ENCODE measurements at places on chromosomes 4 and X.

DNA sequence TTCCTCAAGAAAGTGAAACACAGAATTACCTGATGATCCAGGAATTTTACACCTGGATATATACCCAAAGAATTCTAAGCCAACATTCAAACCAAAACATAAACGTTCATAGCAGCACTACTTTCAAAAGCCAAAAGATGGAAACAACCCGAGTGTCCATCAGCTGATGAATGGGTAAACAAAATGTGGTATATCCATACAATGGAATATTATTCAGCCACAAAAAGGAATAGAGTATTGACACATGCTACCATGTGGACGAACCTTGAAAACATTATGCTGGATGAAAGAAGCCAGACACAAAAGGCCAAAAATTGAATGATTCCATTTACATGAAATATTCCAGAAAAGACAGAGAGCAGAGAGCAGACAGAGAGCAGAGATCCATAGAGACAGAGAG, 52.0 kb downstream of the IRF2 start:
- DNase-seq = no peak

- no peak for DNase-seq
Observed at GRCh38 chr4:112316360-112316759, 19.2 kb downstream of the ALPK1 start.

DNA sequence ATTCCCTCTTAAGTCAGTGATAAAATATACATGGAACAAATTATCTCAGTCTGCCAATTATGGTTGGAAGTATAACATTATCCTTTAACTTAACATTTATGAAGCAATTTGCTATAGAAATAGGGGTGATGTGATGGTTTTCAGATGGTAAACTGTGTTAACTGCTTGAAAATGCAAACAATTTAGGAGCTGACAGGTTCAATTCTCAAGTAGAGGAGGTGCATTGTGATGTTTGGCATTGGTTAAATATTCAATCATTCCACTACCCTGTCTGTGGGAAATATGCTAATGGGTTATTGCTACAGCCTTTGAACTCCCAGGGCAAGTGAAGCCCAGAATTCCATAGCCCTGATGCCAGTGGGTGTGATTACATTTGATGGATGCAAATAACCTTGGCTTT, 243.4 kb upstream of the GK2 start:
- no peak for DNase-seq

- DNase-seq = no peak
Observed at GRCh38 chrX:50168241-50168687, 32.5 kb downstream of the AKAP4 start.

DNA sequence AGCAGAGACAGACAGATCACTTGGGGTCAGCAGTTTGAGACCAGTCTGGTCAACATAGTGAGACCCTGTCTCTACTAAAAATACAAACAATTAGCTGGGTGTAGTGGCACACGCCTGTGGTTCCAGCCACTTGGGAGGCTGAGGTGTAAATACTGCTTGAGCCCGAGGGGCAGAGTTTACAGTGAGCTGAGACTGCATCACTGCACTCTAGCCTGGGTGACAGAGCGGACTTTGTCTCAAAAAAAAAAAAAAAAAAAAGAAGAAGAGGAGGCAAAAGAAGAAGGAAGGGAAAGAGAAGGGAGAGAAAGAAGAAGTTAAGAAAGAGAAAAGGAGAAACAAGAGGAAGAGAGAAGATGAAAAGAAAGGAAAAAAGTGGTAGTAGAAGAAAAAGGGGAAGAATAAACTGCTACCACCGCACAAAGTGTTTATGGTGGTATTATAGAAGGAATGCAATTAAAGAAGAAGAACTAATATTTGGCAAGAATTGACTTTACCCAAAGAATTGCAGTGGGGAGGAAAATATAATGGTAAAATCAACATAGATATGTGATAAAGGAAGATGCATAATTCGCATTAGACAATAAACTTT, 19.6 kb upstream of the NSUN7 start:
- no peak for DNase-seq
